ENCODE measurements at places on chromosomes 4 and X. TPM values are rescaled to one million over a fixed set of nuclear protein-coding genes. Genes with fewer than 3 reads are reported as not detected.

TMEM150C gene
- total RNA-seq = 2.0 TPM

SPACA5B gene
- not detected for total RNA-seq

FHIP1A gene
- total RNA-seq = 28.8 TPM

MTTP gene
- not detected for total RNA-seq

GPM6B gene
- total RNA-seq = 33.7 TPM

DMRTC1 gene
- total RNA-seq = not detected

TMSB15A gene
- not detected for total RNA-seq

FAM53A gene
- 10.9 TPM for total RNA-seq

ITM2A gene
- total RNA-seq = 68.8 TPM

CLTRN gene
- not detected for total RNA-seq

TLR2 gene
- total RNA-seq = 68.5 TPM

PCDH18 gene
- 22.6 TPM for total RNA-seq

MEPE gene
- not detected for total RNA-seq

HMX1 gene
- 0.28 TPM for total RNA-seq

IQCM gene
- total RNA-seq = not detected

IL2RG gene
- total RNA-seq = 14.2 TPM

DCAF4L1 gene
- not detected for total RNA-seq

RIPPLY1 gene
- not detected for total RNA-seq

TCEAL4 gene
- 386 TPM for total RNA-seq

DCAF12L2 gene
- 0.14 TPM for total RNA-seq

KLHL4 gene
- total RNA-seq = 0.95 TPM

MAD2L1 gene
- total RNA-seq = 0.14 TPM

RHOH gene
- 5.8 TPM for total RNA-seq

MGST2 gene
- 35.5 TPM for total RNA-seq

NUDT11 gene
- total RNA-seq = 5.0 TPM

DCAF8L2 gene
- not detected for total RNA-seq

IBSP gene
- total RNA-seq = not detected

FABP2 gene
- total RNA-seq = not detected

MAGEA1 gene
- not detected for total RNA-seq

HPSE gene
- total RNA-seq = 1.4 TPM

AKAP14 gene
- total RNA-seq = not detected

UGT2B11 gene
- total RNA-seq = not detected

CSN1S1 gene
- not detected for total RNA-seq

PNMA6F gene
- total RNA-seq = not detected

JADE3 gene
- 5.2 TPM for total RNA-seq

TRAPPC2 gene
- total RNA-seq = 15.0 TPM

TRIM60 gene
- total RNA-seq = not detected

USP17L25 gene
- not detected for total RNA-seq

TMPRSS11F gene
- total RNA-seq = not detected

FGF2 gene
- 50.2 TPM for total RNA-seq

GAGE1 gene
- total RNA-seq = not detected

EREG gene
- total RNA-seq = 7.8 TPM

NUP62CL gene
- total RNA-seq = not detected

BCORL1 gene
- total RNA-seq = 8.5 TPM

Data from thoracic aorta (tissue), 2 donors.